Right ventricle myocardium inferior (tissue), 1 donor: ENCODE measurements at places on chromosomes 4 and X. TPM values are rescaled to one million over a fixed set of nuclear protein-coding genes. Genes with fewer than 3 reads are reported as not detected.

Gene OTUD6A
- total RNA-seq, result not detected

Gene IRF2
- total RNA-seq, result 34.0 TPM

DNA sequence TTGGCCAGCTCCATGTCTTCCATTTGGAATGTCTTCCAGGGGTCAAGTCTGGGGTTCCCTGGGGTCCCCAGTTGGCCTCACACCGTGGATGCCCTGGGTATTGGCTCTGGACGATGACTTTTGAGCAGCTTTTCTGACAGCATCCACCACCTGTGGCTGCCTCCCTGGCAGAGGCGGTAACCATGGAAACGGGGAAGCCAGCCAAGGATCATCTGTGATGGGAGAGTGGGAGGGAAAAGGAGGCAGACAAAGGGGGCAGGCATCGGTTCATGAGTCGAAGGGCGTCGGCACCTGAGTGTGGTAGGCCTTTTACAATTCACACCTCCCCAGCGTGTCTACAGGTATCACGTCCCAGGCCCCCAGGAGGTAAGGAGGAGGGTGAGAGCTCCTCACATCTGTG lies 152.2 kb downstream of the ASMT start:
- no peak for DNase-seq

DNA sequence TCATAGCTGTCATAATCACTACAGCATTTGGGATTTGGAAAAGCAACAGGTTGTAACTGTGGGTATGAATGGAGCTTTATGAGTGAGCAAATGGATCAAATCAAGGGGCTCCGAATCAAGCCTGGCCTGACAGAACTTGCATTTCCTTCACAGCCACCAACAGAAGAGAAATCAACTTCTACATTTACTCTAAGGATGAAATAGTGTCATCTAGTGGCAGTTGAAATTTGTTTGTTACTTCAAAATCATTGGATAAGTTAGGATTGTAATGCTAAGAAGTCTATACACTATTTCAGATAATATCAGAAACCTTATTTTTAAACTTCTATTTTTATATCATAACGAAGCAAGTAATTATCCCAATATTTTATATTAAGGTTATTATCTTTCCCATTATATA lies 10.7 kb upstream of the WDR17 start:
- DNase-seq, result no peak

- no peak for DNase-seq
Measured at GRCh38 chrX:51825436-51825835, 68.0 kb upstream of the MAGED1 start.

- DNase-seq, result no peak
Measured at GRCh38 chr4:83054928-83055327, 19.9 kb downstream of the COPS4 start.

DNA sequence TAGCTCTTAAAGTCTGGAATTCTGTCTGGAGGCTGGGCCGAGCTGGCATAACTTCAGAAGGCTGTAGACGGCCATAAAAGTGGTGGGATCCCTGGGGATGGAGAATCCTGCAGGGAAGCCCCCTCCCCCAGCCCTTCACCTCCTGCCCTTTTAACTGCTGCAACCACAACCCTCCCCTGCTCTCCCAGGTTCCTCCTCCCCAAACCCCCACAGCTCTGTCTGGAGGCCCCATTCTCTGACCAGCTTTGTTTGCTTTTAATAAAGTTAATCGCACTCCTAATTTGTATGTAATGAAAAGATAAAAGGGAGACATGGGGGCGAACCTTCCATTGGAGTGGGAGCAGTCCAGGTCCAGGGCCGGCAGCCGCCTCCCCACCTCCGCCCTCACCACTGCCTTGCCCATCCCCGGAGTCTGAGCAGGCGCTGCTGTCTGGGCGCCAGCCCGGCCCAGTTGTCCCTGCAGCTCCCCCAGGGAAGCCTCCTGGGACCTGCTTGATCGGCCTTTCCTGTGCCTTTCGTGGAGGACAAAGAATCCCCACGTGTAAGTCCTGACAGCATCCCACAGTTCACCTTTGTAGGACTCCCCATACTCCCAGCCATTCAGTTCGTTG lies 84.3 kb downstream of the PJA1 start:
- no peak for DNase-seq

DNA sequence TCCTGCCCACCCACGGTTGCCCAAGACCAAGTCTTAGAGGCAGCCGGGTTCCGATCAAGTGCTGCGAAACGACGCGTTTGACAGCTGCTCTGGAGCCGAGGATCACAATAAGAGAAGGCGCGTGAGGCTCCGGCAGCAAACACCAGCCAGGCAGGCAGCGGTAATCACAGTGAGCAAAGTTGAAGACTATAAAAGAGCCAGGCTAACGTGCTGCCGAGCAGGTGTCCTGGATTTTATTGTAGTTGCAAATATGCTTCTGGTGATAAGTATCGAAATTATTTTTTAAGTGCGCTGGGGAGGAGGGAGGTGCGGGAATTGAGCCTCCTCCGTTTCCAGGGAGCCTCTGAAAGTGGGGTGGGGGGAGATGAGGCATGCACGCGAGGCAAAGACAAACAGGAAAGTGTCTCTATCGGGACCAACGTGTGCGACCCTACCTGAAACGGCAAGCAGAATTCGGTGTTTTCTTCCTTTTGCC lies 590 bp downstream of the GABRA2 start:
- no peak for DNase-seq

- DNase-seq, result no peak
Measured at GRCh38 chr4:27668001-27668400, 807.4 kb downstream of the STIM2 start.

GRCh38 chr4:39732728-39733127 lies 34.8 kb downstream of the UBE2K start:
- no peak for DNase-seq

GRCh38 chr4:103994059-103994458 lies 274.3 kb upstream of the TACR3 start:
- DNase-seq, result no peak

Gene ARMCX6
- 23.3 TPM for total RNA-seq

DNA sequence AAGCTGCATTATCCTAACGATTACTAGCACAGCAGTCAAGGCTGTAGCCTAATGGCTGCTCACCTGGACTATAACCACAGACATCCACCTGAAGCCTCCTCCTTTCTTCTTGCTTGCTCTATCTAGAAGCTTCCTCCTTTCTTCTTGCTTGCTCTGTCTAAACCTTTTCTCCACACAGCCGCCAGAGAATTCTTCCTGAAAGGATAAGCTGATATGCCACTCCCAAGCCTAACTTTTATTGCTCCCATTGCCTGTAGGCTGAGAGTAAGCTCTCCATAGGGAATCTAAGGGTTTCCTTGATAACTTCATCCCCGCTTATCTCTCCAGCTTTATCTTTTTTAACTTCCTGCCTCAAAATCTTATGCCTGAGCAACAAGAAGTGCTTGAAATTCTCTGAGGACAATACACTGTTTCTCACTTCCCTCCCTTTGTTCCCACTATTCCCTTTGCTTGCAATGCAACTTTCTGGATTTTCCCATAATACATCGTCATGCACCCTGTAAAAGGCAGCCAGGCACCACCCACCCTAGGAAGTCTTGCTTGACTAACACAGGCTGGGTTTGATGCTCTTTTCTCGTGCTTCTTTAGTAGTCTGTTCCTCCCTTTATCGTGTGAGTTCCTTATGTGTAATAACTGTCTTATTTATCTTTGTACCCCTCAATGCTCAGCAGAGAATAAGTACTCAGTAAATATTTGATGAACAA lies 1.4 kb upstream of the LRIT3 start:
- DNase-seq, result no peak

DNA sequence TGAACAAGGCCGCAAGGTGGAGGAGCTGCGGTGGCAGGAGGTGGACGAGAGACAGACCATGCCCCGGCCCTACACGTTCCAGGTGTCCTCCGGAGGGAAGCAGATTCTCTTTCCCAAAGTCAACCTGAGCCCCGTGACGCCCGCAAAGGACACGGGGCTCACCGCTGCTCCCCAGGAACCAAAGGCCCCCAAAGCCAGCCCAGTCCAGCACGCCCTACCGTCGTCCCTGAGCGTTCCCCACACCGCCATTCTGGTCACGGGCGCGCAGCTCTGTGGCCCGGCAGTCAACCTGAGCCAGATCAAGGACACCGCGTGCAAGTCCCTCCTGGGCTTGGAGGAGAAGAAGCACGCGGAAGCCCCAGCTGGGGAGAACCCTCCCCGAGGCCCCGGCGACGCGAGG lies 72.2 kb downstream of the AASDH start:
- no peak for DNase-seq

Gene MTNR1A
- total RNA-seq, result not detected

Gene ZNF827
- 11.9 TPM for total RNA-seq

- no peak for DNase-seq
Measured at GRCh38 chrX:110341189-110342035, 17.2 kb upstream of the RTL9 start.

Gene NHSL2
- 5.7 TPM for total RNA-seq

Gene SLC49A3
- total RNA-seq, result 17.3 TPM

DNA sequence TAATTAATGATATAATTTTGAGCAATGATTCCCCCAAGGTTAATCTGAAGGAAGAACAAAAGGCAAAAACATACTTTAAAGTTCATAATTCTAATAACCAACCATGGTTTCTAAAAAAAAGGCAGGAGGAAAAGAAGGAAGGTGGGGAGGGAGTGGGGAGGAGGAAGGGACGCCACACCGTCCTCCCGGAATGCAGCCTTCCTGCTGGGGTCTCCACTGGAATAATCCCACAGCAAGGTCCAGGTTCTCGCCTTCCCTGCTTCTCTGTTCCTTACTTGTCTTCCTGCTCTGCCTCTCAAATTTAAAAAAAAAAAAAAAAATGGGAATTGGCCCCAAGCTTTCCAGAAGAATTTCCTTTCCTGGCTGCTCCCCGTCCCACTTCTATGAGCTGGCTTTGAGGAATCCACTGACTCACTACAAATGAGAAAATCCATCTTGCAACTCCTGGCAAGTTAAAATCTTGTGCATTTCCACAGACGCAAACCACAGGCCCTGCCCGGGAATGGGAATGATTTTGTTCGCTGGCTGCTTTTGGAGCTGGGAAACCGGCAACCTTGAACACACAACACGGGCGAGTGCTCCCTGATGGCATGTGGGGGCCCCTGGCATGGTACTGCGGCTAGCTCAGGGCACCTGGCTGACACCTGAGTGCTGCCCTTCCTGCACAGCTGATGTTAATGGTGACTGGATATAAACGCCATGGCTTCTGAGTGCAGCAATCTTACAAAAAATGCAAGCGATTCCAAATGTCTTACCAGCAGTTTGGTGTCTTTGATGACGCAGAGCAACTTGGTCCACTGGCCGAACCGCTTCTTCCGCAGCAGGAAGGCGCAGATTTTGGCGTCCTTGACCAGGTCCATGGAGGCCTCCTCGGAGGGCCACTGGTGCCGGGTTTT lies 97.0 kb downstream of the AFAP1 start:
- DNase-seq, result no peak

GRCh38 chr4:147025042-147025441 lies 79.4 kb upstream of the TTC29 start:
- DNase-seq, result no peak

DNA sequence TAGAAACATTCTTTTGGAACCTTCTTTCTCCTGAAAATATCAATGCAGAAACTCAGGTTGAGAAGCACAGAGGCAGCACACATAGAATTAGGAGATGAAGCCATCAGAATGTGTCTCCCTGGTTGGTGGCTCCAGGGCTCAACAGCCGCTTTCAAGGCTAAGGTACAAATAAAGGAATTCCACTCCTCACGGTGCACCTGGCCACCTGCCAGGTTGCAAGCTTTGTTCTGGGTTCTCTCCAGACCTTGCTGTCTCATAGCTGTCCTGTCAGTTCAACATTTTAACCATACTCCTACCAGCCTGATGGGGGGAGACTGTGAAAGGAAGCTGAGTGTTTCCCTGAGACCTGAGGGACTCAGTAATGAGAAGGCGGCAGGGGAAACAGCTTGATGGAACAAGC lies 96.3 kb upstream of the HPF1 start:
- DNase-seq, result no peak

GRCh38 chrX:55135171-55135570 lies 46.4 kb downstream of the PAGE2 start:
- DNase-seq, result no peak

GRCh38 chr4:100280807-100281206 lies 90.5 kb upstream of the DDIT4L start:
- DNase-seq, result no peak

GRCh38 chrX:80229626-80230025 lies 190.6 kb upstream of the TENT5D start:
- DNase-seq, result no peak

Gene MAGEA9B
- total RNA-seq, result not detected

- no peak for DNase-seq
Measured at GRCh38 chr4:176186067-176186466, 9.3 kb downstream of the SPATA4 start.

GRCh38 chr4:32455231-32455630 lies 1735.1 kb downstream of the PCDH7 start:
- DNase-seq, result no peak

GRCh38 chr4:47525154-47525819 lies 40.2 kb downstream of the ATP10D start:
- DNase-seq, result no peak

GRCh38 chrX:72079607-72080006 lies 52.1 kb downstream of the RTL5 start:
- DNase-seq, result no peak

Gene PAK3
- total RNA-seq, result 0.60 TPM

GRCh38 chrX:109974906-109975655 lies 27.8 kb upstream of the TMEM164 start:
- DNase-seq, result no peak

GRCh38 chr4:63578383-63578782 lies 830.9 kb downstream of the TECRL start:
- DNase-seq, result no peak

- DNase-seq, result peak; percentile 88
Measured at GRCh38 chr4:54784161-54784671, 126.5 kb downstream of the KIT start.

DNA sequence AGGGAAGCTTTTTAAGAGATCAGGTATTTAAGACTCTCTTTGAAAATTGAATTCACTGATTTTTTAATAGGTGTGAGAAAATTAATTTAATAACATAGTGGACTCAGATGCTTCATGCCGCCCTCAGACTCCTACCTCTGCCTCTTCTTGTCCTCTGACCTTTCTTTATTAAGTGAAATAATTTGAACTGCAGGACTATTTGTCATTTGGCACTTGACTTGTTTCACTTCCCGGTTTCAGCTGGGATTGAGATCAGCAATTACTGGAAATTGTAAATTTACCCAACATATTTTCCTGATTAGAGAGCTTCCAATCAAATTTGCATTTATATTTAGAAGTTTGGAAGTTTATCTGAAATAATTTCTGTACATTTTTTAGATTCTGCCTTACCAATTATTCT lies 116.8 kb downstream of the CBR4 start:
- DNase-seq, result no peak

Gene VEGFD
- 23.5 TPM for total RNA-seq

GRCh38 chr4:7947927-7948326 lies 8.3 kb upstream of the AFAP1 start:
- no peak for DNase-seq

DNA sequence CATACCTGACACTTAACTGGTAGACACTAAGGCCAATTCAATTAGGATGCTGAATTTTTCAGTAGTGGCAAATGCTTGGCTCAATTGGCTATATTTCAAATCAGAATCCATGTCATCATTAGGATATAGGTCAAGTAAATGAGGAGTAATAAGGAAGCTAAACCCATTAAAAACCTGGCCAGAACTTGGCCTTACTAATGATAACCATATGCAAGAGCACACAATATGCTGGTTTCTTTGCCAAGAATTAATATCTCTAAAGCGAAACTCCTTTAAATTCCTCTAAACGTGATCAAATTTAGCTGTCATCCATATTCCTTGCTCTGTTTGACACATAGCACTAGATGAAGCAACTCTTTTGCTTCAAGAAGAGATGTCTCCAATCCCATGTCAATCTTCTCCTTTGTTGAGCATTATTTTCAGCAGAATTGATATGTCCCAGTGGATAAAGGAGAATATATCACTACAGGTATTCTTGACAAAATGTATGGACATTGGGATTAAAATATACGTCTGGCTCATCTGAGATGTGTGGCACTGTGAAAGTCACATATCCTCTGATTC lies 206.1 kb upstream of the ANKRD50 start:
- no peak for DNase-seq
